Activated T-helper 1 cell treated with anti-CD3 and anti-CD28 coated beads, Interleukin-12 subunit alpha, Interleukin-12 subunit beta, Interleukin-2, Interleukin-4 antibody, amounts not matched to agents 30 ng/mL and 10 ng/mL and 1 ng/mL, durations not matched to agents 14 hours and 24 hours and 36 hours (primary cell): ENCODE measurements at places on chromosomes 6 and 20. TPM values are rescaled to one million over a fixed set of nuclear protein-coding genes. Genes with fewer than 3 reads are reported as not detected.

HLA-E gene
- total RNA-seq: 476 and 483 TPM in 2 replicates

DNA sequence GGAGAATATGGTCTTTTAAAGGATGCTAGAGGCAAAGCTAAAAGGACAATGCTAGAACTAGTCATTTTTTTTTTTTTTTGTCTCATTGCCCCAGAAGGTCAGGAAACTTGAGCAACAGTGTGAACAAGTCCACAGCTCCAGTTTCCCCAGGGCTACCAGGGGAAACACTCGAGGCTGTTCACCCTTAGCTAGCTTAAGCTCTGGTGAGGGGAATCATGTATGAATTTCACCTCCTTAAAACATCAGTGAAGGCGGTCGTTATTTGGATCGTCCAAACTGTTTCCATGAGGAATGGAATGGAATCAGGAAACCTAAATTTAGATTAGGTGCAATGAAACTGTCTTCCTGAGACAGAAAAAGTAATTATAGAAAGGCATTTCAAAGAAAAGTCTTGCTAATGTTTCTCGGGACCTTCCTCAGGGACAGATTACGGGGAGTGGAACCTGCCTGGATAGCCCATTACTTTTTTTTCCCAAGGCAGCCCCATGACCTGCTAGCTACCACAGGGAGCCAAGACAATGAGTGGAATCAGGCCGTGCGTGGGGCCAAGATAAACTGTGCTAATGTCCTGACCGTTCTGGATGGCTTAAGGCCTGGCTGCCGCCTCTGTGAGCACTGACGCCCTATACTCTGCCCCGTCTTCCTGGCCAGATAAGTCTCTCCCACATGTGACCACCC is 164.8 kb upstream of the SGK1 start:
- no peak for DNase-seq

GRCh38 chr20:34569598-34569997 is 11.1 kb downstream of the MAP1LC3A start:
- no peak for DNase-seq

DNA sequence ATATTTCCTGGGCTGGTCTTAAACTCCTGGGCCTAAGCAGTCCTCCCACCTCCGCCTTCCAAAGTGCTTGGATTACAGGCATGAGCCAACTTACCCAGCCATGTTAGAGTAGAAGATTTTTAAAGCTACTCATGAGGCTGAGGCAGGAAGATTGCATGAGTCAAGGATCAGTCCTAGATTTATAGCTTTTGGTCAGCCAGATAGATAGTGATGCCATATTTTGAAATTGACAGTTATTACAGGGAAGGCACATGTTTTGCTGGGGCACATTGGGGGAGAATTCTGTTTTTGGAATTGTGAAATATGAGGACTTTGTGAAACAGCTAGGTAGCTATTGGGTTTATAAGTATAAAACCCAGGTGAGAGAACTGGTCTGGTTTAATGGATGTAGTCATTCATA is 40.9 kb downstream of the DOP1A start:
- DNase-seq: no peak

DNA sequence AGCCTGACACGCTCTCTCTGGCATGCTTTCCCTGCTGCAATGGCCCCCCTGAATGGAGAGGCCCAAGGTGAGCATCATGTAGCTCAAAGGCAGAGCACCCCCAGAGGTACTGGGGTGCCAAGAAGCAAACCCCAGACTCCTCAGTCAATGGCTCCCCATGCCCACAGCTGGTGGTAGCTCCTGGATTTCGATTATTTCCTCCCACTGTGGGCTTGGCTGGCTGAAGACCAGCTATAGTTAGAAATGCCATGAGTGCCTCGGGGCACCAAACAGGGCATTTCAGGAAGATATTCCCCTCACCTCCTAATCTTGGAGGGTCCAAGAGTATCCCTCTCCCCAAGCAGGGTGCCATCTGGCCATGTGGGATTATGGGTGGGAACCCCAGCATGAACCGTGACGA is 16.8 kb downstream of the MAP1LC3A start:
- DNase-seq: no peak

DNA sequence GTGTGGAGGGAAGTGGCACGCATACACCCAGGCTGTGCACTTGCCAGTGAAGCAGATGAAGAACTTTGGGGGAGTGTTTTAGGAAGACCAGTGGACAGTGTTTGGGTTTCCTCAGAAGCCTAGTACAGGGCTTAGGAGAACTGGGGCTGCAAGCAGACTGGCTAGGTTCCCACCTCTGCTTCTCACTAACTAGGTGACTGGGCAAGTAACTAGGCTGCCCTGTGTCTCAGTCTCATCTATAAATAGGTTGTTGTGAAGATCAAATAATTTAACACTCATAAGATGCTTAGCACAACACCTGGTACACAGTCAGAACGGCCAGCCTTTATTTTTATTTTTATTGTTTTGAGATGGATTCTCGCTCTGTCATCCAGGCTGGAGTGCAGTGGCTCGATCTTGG is 312.1 kb downstream of the CDH26 start:
- no peak for DNase-seq

DNA sequence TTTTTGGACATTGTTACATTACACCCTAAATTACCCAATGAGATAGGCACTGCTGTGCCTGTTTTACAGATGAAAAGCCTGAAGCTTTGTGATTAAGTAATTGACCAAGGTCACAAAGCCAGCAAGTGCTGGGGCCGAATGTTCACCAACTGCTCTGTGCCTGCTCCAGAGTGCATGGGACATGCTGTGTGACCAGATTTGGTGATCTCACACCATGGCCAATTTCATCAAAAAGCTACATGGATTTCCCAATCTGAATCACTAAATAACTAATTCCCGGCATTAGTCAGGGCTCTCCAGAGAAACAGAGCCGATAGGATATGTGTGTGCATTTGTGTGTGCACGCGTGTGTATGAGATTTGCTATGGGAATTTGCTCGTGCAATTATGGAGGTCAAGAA is 228.3 kb upstream of the ECI2 start:
- no peak for DNase-seq
